Colonic mucosa (tissue), 4 donors: ENCODE measurements at places on chromosomes 12 and 14.

DNA sequence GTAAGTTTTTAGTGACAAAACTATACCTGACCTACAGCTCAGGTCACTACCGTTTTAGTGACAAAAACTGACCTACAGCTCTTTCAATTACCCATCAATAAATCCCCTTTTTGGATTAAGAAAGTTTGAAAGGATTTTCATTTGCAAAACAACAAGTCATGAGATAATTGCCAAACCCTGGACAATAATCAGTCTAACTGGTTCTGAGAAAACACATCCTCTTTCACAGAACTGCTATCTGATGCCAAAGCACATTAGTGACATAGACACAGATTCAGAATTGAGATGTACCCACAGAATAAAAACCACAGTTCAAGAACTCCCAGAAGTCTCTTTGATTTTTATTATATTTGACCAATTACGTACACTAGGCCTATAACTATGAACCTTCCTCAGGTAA is 126.0 kb upstream of the COCH start:
- DNase-seq: no peak

GRCh38 chr12:31736472-31736871 is 7.7 kb upstream of the AMN1 start:
- DNase-seq: no peak

GRCh38 chr14:45426685-45427282 is 173.8 kb upstream of the MIS18BP1 start:
- no peak for DNase-seq

DNA sequence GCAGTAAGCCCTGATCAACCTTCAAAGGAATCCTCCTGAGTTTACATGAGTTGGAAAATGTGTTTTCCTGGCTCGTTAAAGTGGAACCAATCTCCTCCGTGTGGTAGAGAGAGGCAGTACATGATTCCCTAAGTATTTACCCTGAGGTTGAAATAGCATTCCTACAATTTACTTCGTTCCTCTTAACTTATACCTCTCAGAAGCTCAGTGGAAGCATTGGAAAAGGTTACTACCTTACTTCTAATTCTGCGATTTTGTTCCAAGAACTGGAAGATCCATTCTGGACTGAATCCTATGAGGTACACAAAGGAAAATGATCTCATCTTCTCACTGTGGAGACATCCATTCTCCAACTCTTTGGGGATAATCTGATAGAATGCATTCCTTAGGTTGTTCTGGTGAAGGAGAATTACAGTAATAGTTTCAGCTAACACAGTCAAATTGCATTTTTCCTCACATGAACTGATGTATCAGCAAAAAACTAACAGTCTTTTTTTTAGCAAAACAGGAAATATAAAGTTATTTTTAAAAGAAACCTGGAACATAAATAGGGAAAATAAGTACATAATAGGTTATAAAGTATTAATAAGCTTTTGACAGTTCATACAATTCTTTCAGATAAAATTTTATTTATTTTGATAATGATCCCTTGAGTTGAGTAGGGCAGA is 475.6 kb downstream of the PDZRN4 start:
- no peak for DNase-seq

GRCh38 chr14:73058922-73059673 is 764 bp downstream of the RBM25 start:
- no peak for DNase-seq

DNA sequence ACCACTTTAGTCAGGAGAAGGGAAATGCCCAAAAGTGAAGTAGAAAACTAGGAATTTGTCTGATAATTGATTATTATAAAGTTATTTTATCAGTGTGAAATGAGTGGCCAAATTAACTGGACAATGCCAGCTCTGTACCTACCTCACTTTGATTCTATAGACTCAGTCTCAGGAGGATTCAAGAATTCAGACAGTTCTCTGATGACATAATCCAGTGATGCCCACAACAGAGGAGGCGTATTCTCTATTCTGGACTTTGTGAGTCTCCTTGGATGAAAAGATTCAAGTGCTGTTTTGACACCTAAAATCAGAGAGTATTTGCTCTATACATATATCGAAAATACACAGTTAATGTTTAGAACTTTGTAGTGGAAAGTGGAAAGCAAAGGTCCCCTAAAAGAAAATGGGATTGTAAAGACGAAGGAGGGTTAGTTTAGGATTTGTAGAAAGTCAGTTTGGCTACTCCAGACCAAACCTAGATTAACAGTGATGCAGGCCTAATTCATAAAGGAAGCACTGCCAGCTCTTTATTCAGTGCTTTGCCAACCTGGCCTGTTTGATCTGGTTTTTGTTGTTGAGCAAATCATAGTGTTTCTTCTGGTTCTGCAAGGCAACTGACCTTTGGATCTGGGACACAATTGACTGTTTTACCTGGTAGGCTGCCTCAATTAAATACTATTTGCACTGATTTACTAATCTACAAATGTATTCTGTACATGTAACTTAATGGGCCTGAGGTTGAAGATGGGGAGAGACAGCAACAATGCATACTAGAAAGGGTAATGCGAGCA is 67.4 kb downstream of the DAD1 start:
- DNase-seq: peak; percentile 44

DNA sequence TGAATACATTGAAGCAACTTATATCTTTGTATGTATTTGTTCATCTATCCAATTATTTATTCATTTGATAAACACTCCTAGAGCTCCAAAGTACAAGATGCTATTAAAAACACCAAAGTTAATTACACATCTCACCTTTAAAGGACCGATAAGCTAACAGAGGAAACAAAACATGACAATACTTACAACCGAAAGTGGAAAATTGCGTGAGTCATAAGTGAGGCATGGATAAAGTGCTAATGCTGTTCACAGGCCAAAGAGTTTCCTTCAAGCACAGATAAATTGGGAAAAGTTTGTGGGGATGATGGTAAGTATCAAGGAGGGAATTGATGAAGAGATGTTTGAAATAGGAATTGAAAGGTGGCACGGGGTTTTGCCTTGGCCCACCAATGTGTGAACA is 172.8 kb upstream of the KITLG start:
- DNase-seq: no peak

- no peak for DNase-seq
Measured at GRCh38 chr12:51192284-51192671, 19.3 kb upstream of the TFCP2 start.

DNA sequence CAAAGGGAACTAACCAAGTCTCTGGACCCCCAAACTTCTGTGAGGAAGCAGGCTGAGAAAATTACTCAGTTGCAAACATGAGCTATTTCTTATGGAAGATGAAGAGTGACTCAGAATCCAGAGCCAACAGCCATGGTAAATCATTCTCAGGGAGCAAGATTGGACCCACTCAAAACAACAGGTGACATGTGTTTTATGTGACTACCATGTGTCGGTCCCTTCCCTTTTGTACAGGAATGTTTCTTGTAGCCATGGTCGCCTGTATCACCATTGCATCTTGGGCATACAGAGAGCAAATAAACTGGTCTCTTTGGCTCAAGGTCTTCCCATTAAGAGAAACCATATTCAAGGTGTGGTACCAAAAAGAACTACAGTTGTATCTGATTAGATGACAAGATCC is 75.4 kb upstream of the COCH start:
- DNase-seq: no peak

DNA sequence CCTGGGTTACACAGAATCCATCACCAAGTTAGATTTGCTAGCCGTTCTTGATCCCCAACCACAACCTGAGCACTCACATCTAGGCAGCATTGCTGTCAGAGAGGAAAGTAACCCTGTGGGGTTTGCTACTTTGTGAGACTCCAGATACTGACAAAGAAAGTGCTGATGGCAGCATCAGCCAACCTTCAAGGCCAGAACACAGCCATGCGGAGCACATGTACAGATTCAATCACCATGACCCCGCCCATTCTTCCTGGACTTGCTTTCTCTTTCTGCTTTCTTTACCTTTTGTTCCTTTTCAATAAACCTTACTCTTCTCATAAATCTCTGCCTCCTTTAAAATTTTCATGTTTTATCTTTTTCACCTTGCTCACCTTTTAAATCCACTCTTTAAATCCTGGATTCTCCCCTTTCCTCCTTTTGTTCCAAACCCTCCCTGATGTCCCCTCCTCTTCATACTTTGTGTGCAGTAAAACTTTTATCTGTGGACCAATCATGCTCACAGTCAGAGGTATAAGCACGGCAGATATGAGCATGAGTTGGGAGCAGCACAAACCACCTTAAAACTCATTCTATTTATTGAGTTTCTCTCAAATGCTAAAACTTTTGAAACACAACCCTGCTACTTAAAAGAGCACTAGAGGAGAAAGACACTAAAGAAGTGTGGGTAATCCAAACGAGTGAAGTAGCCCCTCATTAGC is 21.9 kb upstream of the CERS5 start:
- DNase-seq: peak; percentile 59

GRCh38 chr12:54127538-54128259 is 61.1 kb downstream of the SMUG1 start:
- DNase-seq: no peak

DNA sequence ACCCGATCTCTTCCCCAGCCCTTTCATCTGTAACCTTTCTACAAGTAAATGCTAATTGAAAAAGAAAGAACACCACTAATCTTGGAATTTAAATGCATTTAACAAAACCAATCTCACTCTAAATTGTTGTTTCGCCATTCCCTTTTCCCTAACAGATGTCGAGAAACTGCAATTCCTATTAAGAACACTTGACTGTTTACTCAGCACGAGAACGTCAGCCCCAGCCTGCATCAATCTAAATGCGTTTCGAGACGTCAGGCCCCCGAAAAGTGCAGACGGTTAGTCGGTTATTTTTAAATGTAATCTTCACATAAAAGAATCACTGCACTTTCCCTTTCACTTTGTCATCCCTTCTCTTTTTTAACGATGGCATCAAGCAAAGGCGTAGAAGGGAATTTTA is 837.6 kb downstream of the VRK1 start:
- no peak for DNase-seq

DNA sequence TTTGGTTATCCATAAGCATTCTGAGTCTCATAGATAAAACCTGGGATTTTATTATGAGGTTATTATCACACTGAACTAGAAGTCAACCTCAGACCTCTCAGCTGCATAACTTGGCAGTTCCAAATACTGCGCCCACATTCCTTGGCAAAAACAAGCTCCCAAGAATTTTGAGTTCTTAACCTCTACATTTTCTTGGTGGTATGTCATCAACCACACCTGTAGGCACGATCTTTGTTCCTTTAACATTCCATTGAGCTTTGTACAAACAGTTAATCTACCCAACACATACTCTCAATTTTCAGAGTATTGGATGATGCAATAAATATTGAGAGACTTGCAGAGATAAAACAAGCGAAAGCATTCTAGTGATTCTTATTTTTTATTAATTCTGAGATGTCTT is 371.8 kb upstream of the PRICKLE1 start:
- DNase-seq: no peak

DNA sequence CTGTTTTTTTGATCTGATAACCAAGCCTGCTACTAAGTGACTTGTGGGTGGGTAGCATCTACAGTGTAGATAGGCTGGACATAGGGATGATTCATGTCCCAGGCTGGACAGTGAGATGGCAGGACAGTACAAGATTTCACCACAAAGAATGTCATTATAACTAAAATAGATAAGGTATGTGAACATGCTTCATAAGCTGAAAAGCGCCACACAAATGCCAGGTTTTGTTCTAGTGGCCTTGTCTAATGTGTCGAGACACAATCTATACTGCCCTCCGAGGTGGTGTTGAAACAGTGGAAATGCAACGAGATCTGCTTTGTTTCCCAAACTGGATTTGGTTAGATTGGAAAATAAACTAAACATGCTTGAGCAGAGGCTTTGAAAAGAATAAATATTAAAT is 4.4 kb downstream of the LGALS3 start:
- DNase-seq: no peak

DNA sequence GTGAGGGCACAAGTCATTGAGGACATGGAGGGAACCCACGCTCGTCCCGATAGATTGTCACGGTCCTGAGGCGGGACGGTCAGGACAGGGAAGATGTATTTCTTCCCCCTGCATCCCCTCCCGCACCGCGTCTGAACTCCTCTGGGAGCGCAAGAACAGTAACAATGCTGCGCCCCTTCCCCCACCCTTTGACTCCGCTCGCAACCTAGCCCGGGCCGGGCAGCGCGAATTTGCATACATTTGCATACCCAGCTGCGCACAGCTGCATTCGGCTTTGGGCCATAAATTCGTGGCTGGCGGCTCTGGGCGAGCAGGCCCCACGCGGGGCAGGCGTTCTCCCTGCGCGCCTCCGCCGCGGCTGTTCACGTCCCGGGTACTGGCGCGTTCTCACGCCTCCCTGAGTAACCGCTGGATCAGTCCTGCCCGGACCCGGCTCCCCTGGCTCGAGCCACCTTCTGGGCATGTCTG is 29.0 kb upstream of the SMUG1 start:
- DNase-seq: peak; percentile 31

DNA sequence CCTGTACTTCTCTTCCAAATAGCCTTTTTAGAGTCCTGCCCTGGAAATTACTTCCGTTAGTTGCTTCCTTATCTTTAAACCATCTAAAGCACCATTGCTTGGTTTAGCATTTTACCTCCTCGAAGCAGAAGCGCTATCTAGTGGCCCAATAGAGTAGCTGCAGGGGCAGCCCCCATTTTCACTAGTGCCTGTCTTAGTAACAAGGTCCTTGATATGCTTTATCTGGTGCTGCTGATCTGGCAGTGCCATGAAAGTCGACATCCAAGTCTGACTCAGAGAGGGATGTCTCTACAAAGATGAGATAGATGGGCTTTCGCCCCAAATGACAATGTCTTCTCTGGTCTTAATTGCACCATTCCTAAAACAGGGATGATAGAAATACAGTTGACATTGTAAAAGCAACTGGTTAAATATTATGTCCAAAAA is 25.0 kb upstream of the CIT start:
- DNase-seq: peak; percentile 56

- DNase-seq: no peak
Measured at GRCh38 chr14:49480979-49481498, 105.1 kb downstream of the RPS29 start.

DNA sequence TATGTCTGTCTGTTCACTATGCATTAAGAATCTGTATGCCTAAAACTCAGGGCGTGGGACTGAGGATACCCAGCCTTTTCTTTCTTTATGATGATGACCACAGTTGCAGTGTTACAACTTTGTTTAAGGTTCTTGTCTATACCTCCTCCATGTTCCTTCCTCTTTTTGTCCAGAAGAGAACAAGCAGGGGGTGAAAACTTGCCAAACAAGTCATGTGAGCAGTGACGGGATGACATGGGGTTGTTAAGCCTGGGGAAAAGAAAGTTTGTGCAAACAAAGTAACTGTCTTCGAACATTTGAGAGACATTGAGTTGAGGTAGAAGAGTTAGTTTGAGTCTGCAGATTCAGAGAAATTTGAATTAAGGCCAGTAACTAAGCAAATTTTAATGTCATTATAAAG is 505.5 kb downstream of the NPAS3 start:
- no peak for DNase-seq

GRCh38 chr14:22613106-22613695 is 15.1 kb downstream of the ABHD4 start:
- peak; percentile 3 for DNase-seq

GRCh38 chr14:95841668-95842067 is 35.0 kb upstream of the TUNAR start:
- no peak for DNase-seq

DNA sequence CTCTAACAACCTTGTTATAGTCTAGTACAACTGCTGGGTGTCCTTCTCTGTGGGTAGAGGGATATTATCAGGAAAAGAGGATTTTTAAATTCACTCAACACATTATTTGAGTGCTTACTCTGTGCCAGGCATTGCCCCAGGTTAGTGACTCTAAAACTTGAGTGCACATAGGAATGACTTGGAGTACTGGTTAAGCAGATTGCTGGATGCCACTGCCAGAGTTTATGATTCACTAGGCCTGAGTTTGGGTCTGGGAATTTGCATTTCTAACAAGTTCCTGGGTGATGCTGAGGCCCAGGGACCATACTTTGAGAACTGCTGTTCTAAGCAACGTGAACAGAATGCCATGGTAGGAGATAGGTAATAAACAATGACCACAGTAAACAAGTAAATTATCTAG is 96.6 kb downstream of the CFAP54 start:
- DNase-seq: no peak
